Chondrocyte (in vitro differentiated cells): ENCODE measurements at places on chromosomes 11 and 22. TPM values are rescaled to one million over a fixed set of nuclear protein-coding genes. Genes with fewer than 3 reads are reported as not detected.
A peak's percentile ranks its signal among the peaks of the same experiment; 100 is the strongest.

Gene PKNOX2
- total RNA-seq = 34.0 to 74.0 TPM (median 34.9 TPM) in 3 replicates

GRCh38 chr22:29715705-29716104 is 4.1 kb upstream of the CABP7 start:
- no peak for DNase-seq

GRCh38 chr11:96307776-96308140 is 35.2 kb downstream of the MAML2 start:
- DNase-seq = no peak

GRCh38 chr11:6214530-6214929 is 9.2 kb downstream of the C11orf42 start:
- DNase-seq = no peak

- no peak for DNase-seq
Measured at GRCh38 chr11:41533761-41534160, 74.3 kb upstream of the LRRC4C start.

Gene PDGFD
- total RNA-seq = 0.44 to 5.0 TPM (median 0.45 TPM) in 3 replicates

Gene SIDT2
- 32.4 to 42.5 TPM (median 38.8 TPM) in 3 replicates for total RNA-seq

- no peak for DNase-seq
Measured at GRCh38 chr22:46674367-46674781, 54.2 kb downstream of the GRAMD4 start.

Gene KREMEN1
- 5.0 to 7.3 TPM (median 7.3 TPM) in 3 replicates for total RNA-seq

DNA sequence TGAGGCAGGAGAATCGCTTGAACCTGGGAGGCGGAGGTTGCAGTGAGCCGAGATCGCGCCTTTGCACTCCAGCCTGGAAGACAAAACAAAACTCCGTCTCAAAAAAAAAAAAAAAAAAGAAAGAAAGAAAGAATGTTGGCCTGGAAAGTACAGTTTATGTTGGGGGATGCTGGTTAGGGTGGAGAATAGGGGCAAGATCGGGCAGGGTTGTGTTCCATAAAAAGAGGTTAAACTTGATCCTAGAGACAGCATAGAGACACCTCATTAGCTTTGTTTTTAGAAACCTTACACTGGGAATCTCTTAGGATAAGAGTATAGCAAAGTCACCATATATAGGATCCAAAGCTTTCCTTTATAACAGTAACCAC is 1.9 kb upstream of the FTH1 start:
- DNase-seq = no peak

Gene TSGA10IP
- total RNA-seq = not detected in 3 replicates

DNA sequence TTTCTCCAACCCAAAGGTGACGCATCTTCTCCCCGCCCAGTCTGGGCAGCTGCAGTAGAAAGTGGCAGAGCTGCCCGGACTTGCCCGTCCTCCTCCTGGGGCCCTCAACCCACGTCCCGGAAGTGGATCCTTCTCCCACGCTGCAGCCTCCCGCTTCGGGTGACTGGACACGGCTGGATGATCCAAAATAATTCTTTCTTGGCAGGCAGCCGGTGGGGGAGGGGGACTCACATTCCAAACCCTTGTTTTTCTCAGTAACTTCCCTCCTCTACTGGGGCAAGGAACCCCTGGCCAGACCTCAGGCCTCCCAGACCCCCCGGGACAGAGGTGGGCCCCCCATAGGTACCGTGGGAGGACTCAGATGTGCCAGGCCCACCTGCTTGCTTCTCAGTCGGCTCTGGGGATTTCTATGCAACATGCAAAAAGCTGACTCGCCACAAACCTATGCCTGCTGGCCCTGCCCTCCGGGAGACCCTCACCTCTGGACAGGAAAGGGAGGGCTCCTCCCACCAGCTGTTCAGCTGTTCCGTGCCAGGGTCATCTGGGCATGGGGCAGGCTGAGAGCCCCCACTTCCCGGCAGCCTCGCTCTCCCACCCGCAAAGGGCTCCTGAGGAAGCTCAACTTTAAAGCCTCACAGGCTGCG is 1.4 kb downstream of the PLXNB2 start:
- no peak for DNase-seq

GRCh38 chr11:34869425-34869824 is 46.8 kb downstream of the APIP start:
- DNase-seq = no peak

DNA sequence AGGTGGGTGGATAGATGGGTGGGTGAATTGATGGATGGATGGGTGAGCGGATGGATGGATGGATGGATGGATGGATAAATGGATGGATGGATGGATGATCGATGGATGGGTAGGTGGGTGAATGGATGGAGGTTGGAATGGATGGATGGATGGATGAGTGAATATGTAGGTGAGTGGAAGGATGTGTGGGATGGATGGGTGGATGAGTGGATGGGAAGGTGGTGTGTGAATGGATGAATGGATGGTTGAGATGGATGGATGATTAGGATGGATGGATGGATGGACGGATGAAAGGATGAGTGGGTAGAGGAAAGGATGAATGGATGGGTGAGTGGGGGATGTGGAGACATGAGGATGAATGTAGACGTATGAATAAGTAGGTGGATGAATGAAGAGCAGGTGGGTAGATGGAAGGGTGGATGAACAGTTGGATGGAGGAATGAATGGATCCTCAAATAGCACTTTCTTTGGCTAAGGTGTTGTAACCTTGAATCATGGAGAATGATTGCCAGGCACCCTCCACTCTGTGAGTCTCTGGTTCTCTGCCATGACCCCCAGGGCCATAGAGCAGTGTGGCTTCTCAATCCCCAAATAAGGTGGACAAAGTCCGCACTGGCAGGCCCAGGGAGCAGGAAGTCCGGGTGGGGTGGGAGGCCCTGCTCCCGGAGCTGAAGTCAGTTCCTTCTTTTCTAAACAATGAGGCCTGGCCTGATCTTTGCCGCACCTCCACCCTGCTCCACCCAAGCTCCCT is 36.9 kb downstream of the IGF2 start:
- DNase-seq = peak; percentile 51

GRCh38 chr22:22877523-22878210 is 9.9 kb upstream of the IGLL5 start:
- DNase-seq = no peak

GRCh38 chr11:82183346-82183745 is 550.3 kb downstream of the FAM181B start:
- DNase-seq = no peak

DNA sequence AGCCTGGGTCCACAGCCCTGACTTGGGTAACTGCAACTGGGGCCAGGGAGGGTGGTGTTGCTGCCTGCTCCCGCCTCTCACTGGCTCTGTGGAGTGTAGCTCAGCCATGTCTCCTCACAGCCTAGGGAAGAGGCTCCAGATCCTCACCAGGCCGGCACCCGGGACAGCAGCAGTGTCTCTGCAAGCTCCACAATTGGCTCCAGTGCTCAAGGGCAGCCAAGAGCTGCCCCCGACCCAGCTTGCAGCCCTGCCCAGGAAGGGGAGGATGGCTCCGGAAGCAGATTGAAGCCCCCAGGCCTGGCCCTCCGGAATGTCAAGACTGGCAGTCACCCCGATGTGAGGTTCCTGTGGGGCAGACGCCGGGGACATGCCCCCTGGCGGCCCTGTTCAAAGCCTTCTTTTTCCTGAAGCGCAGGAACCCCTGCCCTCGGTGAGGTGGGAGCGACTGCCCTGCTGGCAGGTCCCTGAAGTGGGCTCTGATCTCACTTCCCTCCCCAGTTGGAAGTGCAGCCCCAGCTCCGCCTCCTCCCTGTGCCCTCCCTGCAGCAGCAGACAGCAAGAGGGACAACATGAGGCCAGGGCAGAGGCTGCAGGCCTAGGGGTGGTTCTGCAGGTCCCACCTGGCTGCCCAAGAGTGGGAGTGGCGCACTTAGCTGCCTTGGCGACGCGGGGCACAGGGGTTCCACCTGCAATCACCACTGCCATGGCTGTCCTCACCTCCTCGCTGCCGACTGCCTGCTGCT is 816.2 kb upstream of the LUZP2 start:
- peak; percentile 86 for DNase-seq

Gene ACRV1
- total RNA-seq = 0.20 to 0.56 TPM in 2 of 3 replicates, not detected in the other

Gene BBOX1
- 0.51 to 4.2 TPM (median 0.90 TPM) in 3 replicates for total RNA-seq

Gene SAA4
- total RNA-seq = not detected in 3 replicates

- DNase-seq = no peak
Measured at GRCh38 chr11:73409431-73409830, 33.2 kb downstream of the RELT start.

GRCh38 chr11:4606231-4607015 is 1.6 kb downstream of the TRIM68 start:
- DNase-seq = no peak

GRCh38 chr11:86990515-86990914 is 35.3 kb upstream of the FZD4 start:
- no peak for DNase-seq

DNA sequence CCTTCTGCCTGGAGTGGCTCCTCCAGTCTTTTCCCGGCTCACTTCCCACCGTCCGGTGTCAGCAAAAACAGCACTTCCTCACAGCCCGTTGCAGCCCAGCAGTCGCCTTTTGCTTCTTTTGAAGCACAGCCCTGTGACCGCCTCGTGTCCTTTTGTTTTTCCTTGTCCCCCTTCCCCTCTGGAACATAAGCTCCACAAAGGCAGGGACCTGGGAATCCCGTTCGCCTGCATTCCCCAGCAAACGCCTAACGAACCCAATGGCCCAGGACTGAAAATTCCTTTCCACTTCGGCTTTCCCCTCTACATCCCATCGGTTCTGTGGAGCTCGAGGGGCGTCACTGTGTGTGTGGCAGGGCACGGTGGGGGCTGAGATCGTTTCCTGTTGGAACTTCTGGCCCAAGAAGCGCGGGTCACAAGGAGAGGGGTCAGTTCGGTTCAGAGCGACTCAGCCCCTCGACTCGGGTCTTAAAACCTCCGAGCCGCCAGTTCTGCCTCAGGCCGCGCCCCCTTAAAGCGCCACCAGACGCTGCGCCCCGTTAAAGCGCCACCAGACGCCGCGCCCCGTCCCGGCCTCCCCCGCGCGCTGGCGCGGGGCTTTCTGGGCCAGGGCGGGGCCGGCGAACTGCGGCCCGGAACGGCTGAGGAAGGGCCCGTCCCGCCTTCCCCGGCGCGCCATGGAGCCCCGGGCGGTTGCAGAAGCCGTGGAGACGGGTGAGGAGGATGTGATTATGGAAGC is 841 bp downstream of the RIC8A start:
- DNase-seq = peak; percentile 69

DNA sequence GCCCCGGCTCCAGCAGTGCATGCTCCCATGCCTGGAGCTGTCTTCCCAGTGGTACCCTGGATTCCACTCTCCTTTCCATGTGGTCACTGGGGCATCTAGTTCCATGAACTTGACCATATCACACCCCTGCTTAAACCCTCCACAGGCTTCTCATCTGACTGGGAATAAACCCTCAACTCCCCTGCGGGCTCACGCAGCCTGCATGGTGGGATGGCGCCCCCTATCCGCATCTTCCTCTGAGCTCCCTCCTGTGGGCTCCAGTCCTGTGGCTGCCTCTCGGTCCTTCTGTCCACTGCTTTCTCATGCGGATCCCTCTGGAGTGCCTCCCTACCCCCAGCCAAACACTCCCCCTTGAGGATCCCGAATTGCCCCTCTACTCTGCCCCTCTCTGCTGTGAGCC is 41.4 kb upstream of the TTLL12 start:
- no peak for DNase-seq

GRCh38 chr11:78720281-78720989 is 145.8 kb upstream of the NARS2 start:
- no peak for DNase-seq

DNA sequence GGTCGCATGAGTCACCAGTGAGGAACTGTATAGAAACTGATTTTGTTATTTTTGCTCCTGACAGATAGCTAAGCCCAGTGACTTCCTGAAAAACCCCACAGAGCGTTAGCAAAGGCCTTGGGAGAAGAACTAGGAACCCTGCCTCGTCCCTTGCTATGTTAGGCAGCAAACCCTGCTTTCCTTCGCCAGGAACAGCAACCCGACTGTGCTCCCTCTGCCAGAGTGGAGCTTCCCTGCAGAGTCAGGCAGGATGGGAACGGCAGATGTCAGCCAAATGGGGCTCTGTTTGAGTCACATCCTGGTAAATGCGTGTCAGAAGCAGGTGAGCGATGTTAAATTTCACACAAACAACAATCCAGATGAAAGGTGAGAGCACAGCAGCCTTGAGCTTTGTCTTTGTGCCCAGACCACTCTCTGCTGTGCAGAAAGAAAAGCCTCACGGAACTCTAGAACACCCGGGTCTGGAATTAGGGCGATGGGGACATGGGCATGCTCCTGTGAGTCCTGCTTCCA is 186.6 kb downstream of the ADAMTS15 start:
- DNase-seq = no peak

GRCh38 chr11:32149748-32150147 is 58.9 kb downstream of the RCN1 start:
- DNase-seq = no peak

Gene GGTLC3
- 0.42 TPM in 1 of 3 replicates, not detected in the others for total RNA-seq

- no peak for DNase-seq
Measured at GRCh38 chr11:34653851-34654482, 33.1 kb downstream of the EHF start.

- DNase-seq = no peak
Measured at GRCh38 chr22:43351966-43352345, 8.8 kb upstream of the SCUBE1 start.

DNA sequence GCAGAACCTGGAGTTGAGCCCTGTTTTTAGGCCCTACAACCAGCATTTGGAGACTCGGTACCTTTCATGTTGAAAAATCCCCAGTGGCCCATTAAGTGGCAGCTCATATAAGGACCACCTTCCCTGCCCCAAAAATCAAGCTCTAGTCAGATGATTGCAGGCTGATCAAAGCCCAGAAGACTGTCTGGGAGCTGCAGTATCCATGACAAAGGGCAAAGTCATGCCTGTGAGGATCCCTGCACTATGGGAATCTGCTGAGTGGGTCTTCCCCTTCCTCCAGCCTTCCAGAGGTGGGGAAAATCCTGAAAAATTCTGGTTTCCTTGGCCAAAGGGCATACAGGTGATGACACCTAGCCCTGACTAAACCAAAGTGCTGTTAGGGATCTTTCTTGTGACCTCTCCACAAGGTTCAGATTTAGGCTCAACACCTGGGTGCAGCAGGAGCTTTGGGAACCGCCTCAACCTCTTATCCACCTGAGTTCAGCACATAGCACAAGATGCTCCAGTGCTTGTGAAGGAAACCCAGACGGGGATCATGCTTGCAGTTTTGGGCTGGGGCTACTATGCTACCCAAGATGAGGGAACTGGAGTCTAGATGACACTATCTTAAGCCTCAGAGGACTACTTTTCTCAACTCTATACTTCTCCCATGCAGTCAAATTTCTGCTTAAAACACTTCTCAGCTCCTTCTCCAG is 1.2 kb upstream of the TRIM3 start:
- DNase-seq = no peak

GRCh38 chr11:24900960-24901549 is 404.2 kb downstream of the LUZP2 start:
- no peak for DNase-seq

DNA sequence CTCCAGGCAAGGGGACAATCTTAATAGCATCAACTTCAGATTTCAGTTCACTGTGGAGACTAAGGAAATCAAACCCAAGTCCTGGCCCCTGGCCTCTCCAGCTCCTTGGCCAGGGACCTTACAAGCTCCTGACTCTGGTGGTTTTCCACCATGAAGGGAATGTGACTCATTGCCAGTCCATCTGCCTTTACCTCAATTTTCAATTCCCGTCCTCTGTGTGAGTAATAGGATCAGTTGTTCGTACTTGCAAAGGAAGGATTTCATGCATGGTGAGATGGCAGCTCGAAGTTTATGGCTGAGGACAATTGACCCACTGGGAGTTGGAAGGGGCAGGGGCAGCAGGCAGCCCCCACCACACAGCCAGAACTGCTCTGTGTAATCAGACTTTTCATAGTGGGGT is 42.5 kb downstream of the INSC start:
- DNase-seq = no peak

- DNase-seq = no peak
Measured at GRCh38 chr22:17665854-17666253, 27.3 kb downstream of the BCL2L13 start.

Gene OR5D13
- not detected in 3 replicates for total RNA-seq

GRCh38 chr11:35105319-35106079 is 33.5 kb upstream of the CD44 start:
- no peak for DNase-seq
